ENCODE measurements at places on chromosomes 3 and 15.
A peak's percentile ranks its signal among the peaks of the same experiment; 100 is the strongest.

GRCh38 chr3:173681188-173681678 is 283.7 kb downstream of the NLGN1 start:
- no peak for DNase-seq

- DNase-seq: peak; percentile 48
Measured at GRCh38 chr3:182413061-182413460, 380.2 kb upstream of the ATP11B start.

DNA sequence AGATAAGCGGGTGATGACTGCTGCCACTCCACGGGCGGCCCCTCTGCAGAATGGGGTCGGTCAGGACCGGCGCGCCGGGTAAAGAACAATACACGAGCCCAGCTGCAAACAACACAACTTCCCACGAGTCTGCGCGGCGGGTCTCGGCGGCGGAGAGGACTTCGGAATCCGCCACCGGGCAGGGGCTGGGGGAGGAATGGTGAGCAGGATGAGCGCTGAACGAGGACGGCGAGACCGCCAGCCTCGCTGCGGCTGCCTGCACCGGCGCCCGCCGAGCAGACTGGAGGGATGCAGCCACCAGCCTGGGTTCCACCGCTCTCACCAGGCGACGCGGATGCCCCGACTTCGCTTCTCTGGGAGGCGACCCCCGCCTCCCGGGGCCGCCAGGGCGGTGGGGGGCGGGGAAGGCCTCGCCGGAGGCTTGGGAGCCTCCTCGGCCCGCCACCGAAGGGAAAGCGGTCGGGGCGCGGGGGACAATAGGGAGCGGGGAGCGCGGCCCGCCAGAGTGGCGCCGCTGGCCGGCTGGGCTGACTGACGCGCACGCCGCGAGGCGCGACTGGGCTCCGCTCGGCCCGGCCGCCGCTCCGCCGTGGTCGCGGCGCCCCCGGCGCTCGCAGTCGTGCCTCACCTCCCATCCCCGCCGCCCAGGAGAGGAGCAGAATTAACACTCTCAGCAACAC is 515 bp downstream of the ADAM10 start:
- DNase-seq: no peak

GRCh38 chr3:37611771-37612170 is 249.9 kb upstream of the CTDSPL start:
- DNase-seq: no peak

- DNase-seq: no peak
Measured at GRCh38 chr3:151262871-151263525, 15.3 kb downstream of the P2RY14 start.

DNA sequence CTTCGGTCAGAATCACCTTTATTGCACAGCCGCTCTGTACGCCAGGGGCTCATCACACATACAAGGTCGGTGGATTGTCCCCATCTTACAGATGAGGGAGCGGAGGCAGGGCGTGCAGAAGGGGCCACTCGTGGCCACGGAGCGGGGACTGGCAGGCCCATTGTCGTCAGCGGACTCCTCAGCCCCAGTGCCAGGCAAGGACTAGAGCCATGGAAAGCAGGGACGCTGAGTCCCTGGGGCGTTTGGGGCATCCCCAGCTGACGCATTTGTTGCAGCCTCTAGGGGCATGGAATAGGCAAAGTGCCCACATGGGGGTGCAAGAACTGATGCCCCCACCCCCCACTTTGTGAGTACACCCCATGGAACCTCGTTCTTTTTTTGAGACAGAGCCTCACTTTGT is 29.8 kb upstream of the FURIN start:
- no peak for DNase-seq

DNA sequence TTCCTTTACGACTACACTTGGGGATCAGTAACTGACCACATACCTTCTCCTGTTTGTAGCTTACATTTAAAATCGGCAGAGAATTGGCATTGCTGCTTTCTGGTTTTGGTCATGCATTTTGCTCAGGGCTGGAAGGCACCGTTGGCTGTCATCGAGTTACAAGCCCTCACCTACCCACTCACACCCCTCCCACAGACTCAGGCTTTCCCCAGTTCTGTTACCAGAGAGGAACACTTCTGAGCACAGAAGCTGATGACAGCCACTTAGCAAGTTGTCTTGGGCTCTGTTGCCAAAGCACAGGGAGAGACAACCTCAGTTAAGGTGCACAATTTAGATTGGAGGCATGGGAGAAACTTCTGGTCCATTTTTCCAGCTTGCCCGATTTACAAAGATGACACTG is 204.8 kb upstream of the TOPAZ1 start:
- no peak for DNase-seq

All from MM.1S (cell line).